ENCODE measurements at places on chromosomes 2 and 18.

DNA sequence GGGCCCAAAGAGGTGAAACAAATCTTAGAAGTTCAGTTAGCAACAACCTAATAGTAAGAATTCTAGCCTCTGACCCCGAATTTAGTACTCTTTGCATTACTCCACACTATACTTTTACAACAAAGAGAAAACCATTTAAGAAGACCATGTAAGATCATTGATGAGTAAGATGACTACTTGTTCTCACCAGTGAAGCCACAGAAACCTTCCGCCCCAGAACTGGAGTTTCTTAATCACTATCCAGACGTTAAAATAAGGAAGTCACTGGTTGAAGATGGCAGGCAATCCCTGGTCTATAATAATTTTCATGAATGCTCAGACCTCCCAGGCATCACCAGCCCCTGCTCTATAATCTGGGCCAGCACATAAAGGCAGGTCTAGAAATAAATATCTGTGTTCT, 95.0 kb downstream of the TMEM163 start:
- DNase-seq, result no peak

DNA sequence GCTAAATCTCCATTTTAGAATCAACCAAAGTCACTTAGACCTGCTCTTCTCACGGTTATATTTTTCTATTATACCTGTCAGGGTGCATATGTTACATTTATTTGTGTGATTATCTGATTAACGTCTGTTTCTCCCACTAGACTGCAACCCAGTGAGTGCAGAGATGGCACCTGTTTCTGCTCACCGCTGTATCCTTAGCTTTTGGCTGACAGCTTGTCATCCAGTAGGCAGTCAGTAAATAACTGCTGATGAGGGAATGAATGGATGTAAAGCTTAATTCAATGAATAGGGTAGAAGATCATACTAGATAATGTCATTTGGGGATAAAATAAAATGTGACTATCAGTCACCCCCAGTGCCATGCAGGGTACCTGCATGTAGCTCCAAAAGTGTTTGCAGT, 6.9 kb upstream of the CHRNA1 start:
- DNase-seq, result no peak

- DNase-seq, result no peak
Measured at GRCh38 chr2:38064801-38065501, 11.0 kb downstream of the CYP1B1 start.

DNA sequence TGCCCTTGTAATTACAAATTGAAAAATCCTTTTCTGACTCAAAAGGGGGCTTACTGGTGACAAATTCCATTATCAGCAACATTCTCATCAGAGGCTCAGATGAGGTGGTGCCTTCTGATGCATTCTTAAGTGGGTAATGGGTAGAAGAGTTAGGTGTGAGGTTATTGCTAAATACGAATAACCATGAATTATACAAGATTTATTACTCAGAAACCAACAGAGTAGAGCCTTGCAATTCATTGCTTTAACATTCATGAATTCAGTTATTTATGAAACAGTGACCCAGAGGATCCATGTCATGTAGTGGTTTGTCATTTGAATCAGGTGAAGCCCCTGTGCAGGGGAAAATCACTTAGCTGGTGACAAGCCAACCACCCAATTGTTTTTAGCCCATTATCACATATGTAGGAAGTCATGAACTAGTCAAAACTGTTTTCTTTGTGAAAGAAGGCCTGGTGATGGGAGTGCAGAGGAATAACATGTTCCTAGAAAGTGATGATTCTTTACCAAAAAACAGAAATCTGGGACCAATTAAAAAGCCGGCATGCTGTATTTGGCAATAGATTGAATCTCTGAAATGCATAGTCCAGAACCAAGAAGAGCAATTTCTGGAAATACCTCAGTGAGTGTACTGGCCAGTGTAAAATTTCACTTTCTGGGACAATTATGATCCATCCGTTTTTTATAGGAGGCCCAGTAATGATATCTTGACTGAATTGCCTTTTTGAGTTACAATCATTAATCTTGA, 70.2 kb downstream of the CRIM1 start:
- no peak for DNase-seq

DNA sequence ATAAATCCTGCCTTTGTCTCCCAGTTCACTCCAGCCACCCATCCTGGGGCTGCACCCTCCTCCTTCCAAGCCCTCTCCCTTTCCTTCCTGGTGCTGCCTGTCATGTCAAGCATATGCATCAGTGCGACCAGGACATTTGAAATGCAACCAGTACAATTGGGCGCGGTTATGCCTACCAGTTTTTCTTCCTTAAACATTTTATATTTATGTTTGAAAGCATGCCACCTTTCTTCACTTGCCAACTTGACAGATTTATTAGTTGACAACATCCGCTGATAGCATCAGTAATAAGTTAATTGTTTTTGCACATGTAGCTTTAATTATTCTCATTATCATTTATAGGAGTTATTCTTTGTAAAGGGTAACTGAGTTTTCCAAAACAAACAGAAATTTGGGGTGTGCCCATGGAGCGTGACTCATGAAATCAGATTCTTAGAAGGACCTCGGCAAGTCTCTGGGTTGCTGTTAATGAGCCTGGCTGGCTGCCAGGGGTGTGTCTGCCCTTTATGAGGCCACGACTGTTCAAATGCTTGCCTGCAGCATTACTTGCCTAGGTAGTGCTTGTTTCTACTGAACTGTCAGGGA, 32.8 kb upstream of the IL1B start:
- DNase-seq, result no peak

DNA sequence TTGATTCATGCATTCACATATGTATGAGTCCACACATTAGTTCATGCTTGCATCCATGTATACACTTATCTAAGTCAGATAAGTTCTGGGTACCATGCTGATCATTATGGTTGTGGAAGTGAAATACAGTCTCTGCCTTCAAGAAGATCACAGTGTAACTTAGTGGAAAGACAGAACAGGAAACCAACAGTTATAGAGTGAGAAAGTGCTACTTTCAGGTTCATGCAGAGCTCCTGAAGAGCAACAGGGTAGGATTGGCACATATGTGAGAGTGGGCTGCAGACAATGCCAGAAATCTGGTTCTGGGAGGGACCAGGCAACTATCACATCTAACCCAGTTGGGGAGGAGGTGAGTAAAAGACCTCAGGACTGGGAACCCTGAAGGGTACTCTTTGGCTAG, 35.4 kb upstream of the PGAP1 start:
- no peak for DNase-seq

- DNase-seq, result no peak
Measured at GRCh38 chr18:8249811-8250210, 359.4 kb upstream of the RAB12 start.
